HS-5 (cell line): ENCODE measurements at places on chromosomes 7 and 10.

- no peak for DNase-seq
These were observed 563.4 kb downstream of the KCNMA1 start for GRCh38 chr10:77074104-77074624.

DNA sequence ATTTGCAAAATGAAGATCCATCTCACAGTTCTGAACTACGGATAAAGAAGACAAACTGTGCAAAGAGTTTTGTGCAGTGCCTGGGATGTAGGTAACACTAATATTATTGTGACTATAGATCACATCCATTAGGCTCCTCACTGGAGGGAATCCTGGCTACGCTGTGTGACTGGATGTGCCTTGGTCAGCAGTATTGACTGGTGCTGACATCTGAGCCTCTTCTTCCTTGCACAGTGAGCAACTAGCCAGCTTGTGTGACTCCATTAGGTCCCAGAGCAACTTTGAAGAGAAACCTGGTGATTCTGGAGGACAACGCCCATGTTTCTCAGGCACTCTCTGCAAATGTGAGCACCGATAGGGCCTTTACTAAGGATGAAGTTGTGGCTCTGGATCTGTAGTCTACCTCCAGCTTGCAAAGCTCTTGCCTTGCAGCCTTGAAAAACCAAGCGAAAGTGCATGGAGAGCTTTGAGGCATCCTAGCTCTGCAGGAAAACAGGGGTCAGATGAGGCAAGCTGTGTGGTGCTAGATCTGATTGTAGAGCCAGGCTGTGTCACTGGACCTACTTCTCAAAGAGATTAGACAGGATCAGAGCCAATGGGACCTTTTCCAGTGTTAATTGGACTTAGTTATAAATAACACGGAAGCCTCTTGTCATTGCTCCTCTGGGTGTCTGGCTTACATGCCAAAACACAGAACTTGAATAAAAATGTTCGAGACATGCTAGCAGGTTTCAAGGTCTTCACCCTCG is 303.6 kb upstream of the LYZL1 start:
- no peak for DNase-seq

DNA sequence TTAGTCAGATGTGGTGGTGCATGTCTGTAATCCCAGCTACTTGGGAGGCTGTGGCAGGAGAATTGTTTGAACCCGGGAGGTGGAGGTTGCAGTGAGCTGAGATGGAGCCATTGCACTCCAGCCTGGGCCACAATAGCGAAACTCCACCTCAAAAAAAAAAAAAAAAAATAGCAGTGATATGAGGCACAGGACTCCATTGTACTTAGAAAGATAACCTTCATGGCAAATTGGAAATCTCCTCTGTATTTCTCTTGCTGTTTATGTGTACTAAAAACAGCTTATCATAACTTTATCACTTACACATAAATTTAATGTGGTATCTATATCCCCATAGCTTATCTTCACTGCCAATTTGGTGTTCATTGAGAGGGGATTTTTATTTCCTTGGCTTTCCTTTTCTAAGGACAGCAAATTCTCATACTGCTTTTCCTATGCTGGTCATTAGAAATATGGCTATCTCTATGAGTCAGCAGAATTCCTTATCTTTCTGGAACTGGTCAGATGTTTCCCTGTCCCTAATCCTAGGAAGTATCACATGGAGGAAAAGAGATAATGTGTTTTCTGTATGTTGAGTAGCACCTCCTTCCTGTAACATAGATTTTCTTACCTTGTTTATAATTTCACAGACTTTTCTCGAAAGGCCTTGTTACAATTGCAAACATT is 40.6 kb upstream of the ZEB1 start:
- DNase-seq: no peak

- no peak for DNase-seq
These were observed 218.2 kb upstream of the CCDC6 start for GRCh38 chr10:60124536-60124935.

GRCh38 chr7:25727876-25728275 is 424.1 kb upstream of the NFE2L3 start:
- DNase-seq: no peak

DNA sequence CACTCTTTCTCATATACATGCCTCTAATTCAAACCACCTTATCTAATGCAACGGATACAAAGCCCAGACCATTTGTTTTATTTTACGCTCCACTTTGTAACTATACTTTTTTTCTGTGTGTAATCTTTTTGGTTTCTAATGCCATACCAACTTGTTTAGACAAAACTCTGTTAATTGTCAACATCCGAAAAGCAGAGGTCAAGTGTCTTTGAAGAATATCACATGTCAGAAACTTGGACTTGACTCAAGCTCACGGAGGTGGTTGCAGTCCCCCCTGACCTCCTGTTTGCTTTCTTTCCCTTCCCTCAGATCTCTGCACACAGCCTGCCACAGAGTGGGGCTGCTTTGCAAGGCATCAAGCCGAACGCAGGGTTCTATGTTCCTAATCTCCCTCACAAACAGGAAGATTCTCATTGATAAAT is 698.9 kb downstream of the PARD3 start:
- DNase-seq: no peak

- no peak for DNase-seq
These were observed 69.5 kb downstream of the JMJD1C start for GRCh38 chr10:63396133-63396761.

- DNase-seq: no peak
These were observed 140.4 kb upstream of the NPY start for GRCh38 chr7:24143547-24143946.

DNA sequence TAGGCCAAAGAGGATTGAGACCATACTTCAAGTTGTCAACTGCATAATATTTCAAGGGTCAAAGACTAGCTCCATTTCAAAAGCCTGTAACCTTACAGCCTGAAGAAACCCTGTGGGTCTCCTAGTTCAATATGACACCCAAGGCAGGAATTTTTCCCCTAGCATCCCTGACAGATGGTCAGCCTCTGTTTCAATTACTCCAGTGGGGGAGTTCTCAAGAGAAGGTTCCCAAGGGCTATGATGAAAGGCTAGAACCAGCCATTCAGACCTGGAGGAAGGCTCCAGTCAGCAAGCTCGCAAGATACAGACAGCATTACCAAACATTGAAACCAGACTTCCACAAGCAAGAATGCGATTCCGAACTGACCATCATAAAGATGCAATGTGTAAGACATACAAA is 1.6 kb downstream of the HTR7 start:
- DNase-seq: no peak

DNA sequence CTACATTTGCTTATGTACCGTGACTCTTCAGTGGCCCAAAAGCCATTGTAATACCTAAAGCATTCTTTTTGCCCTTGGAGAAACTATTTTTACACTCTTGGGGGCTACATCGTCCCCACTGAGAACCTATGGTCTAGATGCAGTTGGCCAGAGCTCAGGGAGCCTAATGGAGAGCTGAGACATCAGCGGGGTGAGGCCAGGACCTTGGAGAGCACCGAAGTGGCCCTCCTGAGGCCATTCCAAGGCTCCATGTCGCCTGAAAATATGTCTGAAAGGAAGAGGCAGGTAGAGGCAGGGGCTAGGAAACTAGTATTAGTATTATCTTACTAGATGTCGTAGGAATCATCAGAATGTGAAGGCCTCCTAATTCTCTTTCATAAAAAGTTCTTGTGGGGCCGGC is 4.9 kb downstream of the PKD2L1 start:
- no peak for DNase-seq

DNA sequence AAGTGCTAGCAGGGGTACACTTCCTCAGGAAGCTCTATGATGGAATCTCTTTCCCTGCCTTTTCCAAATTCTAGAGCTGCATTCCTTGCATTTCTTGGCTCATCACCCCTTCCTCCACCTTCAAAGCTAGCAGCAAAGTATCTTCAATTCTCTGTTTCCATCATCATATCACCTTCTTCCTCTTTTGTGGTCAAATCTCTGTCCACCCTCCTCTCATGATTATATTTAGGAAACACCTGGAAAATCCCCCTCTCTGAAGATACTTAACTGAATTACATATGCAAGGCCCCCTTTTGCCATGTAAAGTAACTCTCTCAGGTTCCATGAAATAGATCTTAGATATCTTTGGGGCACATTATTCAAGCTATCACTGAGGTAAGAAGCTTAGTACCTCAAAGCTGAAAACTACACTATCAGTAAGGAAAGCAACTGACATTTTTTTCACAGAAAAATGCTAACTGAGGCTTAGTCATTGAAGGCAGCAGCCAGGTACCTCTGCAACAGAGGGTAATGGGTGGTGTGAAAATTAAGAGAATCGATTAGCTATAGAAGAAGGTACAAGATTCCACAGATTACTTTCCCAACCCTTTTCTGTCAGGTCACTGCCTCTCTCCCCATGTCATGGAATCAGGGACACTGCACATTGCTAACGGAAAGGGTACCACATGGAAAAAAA is 197.3 kb downstream of the MACC1 start:
- DNase-seq: no peak

GRCh38 chr7:102204212-102204611 is 82.5 kb upstream of the SH2B2 start:
- no peak for DNase-seq

DNA sequence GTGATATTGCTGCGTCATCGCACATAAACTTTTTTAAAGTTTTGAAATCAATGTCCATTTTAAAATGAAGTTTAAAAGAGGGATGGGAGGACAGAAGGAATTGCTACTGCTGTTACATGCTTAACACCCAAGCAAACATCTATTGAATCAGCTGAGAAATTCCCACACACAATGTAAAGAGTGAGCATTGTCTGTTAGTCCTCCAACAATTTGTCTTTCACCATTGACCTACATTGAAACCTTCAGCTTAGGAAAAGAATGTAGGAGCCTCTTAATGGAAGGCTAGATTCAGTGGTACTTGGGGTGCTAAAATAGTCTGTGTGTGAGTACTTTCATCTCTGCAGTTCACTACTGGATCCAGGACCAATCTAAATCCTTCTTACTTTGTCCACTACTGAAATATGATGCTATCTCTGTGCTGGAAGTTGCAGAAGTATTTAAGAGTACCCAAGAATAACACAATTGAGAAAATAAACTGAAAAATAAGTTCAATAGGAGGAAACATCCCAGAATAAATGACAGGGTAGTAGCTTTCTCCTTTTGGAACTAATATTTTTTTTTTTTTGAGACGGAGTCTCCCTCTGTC is 23.8 kb upstream of the FBXW4 start:
- no peak for DNase-seq

DNA sequence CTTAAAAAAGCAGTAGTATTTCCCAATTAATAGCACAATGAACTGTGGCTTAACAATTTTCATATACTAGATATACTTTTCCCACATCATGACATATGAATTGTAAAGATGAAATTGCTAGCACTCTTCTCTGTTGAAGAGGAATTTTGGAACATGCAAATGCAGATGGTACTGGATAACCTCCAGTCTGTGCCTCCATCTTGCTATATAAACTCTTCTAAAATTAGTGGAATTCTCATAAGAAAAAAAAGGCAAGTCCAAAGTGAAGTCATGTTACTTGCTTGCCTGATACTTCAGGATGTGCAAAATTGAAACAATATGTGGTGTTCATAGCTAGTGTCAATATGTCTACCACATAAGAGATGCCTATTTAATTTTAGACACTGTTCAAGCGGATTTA is 570.2 kb upstream of the POM121L12 start:
- no peak for DNase-seq

- peak; percentile 24 for DNase-seq
These were observed 126.8 kb downstream of the SKIDA1 start for GRCh38 chr10:21398563-21399231.

DNA sequence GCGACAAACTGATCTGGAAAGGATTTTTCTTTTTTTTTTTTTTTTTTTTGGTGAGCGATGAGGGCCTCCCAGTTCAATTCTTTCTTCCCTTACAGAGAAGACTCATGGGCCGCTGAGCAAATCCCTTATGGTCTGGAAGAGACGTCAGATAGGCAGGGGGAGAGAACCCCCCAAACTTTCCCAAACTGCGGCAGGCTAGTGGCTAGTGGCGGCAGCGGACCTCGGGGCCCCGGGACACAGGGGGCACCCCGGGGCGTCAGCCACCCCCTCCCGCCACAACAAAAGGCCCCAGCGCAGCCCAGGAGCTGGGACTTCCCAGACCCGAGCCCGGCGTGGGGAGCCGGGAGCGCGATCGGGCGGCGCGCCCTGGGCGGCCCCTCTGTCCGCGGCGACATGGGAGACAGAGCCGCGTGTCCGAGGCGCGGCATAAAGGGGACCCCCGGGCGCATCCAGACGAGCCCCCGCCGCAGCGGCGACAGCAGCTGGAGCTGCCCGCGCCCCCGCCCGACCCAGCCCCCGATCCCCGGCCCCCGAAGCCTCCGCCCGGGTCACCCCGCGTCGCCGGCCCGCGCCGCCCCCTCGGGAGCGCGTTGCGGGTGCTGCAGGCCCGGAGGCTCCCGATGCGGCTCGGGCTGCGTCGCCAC is 755 bp downstream of the FAM171A1 start:
- DNase-seq: no peak

- no peak for DNase-seq
These were observed 73.9 kb upstream of the CABCOCO1 start for GRCh38 chr10:61588770-61589211.

DNA sequence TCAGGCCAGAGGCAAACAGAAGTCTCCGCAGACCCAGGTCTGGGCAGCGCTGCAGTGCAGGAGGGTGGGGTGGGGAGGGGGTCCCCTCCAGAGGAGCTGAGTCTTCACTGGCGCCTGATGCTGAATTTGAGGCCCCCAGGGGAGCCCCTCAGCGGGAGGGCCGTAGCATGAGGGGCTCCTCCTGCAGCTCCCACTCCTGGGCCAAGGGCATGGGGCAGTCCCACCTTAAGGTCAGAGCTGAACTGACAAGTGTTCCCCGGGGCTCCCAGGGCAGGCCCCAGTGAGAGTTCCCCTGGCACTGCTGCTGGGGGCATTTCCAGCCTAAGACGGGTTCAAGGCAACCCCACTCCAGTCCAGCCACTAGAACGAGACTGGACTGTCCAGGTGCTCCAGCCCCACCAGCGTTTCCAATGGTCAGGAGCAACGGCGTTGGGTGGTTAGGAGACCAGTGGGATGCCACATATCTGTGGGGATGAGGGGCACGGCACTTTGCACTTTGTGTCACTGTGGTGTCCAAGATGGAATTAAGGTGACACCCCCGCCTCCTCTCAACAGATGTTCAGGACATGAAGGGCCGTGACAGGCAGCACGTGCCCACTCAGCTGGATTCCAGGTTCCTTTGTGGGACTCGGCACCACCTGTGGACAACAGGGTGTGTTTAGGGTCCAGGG is 139.1 kb downstream of the PTPRN2 start:
- no peak for DNase-seq

DNA sequence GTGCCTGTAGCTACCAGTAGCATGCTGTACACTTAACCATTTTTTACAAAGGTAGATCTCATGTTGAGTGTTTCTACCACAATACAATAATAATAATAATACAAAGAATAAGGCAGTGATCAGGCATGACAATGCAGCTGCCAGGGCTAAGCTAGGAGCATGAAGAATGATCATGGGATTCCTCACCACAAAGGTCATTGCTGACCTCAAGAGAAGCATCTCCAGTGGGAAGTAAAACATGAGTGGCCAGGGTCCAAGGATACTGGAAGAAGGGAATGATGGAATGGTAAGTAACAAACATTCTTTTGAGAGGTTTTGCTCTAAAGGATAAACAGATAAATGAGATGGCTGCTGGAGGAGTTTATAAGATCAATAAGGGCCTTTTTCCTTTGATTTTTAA is 591.1 kb downstream of the TNS3 start:
- no peak for DNase-seq
